ENCODE measurements at places on chromosomes 1 and 21.
A peak's percentile ranks its signal among the peaks of the same experiment; 100 is the strongest.

DNA sequence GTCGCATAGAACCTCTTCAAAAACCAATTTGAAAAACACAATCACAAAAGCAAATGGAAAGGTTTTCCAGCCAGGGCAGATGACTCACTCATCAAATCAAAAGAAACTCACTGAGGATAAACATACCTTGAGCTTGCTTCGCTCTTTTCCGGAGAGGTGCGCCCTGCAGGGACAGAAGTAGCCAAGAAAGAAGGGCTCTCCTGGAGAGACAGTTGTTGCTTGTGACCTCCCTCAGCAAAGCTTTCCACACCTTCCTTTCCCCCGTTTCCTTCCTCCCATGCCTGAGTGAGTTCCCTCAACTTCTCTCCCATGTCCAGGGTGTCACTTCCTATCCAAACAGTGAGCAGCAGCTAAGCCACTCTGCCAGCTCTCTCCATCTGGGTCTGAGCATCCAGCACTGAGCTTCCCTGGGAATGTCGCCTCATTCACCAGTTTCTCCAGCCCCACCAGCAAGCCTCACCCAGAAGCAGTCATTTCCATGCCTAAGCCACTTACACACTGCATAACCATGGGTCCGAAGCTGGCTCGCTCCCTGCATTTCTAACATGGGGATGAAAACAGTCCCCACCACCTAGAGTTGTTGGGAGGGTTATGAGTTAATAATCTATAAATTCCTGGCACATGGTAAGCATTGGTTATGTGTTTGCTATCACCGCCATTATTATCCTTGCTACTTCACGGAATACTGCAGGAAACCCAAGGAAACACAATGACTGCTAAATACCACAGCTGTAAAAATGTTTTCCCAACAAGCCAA lies 75.0 kb downstream of the PTPN14 start:
- no peak for DNase-seq

DNA sequence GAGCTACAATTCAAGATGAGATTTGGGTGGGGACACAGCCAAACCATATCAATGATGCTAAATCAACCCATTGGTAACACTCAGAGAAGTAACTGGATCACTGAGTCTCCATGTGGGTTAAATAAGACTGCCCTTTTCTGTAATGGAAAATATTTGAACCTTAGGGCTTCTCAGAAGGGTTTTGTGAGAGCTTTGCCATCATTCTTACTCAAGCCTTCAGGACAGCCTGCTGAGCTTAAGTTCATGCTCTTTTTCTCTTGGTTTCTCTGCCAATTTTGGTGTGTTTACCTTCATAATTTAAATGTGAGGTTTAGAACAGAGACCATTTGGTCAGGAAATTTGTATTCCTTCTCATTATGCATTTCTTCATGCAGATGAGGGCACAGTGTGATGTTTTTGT lies 74.7 kb downstream of the DISC1 start:
- no peak for DNase-seq

DNA sequence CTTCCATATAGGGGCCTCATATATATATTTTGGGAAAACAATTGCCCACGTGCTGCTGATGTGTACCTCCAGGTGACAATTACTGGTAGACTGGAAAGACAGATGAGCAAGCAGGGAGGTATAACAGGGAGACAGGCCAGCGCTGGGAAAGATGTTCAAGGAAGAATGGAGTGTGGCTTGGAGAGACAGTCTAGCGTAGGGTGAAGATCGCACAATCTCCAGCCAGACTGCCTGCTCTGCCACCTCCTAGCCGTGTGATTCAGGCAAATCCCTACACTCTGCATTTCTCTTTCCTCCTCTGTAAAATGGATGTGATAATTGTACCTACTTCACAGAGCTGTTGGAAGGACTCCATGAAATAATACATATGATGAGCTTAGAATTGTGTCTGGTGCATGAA lies 66.1 kb downstream of the TMCO4 start:
- no peak for DNase-seq

DNA sequence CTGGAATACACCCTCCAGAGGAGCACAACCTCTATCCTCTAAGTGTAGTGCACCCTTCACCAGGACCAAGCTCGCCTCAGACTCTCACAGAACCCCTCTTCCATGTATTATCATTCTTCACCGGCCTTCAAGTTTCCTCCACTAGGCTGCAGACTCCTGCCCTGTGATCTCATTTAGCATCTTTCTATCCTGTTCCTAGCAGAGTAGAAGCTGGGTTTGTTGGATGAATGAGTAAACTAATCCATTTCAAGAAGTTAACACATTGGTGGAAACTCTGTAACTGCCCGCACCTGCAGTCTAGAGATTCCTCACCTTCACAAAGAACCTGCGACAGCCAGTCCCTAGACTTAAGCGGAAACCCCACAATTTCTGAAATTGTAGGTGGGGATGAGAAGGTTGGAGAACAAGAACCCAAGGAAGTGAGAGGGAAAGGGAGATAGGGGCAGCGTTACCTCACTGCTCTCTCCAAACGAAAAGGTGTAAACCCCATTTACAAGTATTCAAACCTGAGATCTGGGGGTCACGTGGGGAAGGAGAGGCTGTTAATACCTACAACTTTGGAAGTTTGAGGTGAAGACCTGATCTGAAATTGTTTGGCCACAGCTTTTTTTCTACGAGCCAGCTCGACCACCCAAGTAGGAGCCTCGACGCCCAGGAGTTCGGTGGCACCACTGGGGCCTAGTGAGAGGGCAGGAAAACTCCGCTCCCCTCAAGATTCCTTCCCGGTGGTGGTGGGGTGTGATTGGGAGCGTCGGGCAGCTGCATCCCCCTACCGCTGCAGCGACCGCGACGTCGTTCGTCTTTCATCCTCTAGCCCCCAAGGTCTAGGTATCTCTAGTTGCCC lies 1.2 kb downstream of the PTPN14 start:
- no peak for DNase-seq

- no peak for DNase-seq
These were observed 94.5 kb upstream of the RAVER2 start for GRCh38 chr1:64650411-64650810.

GRCh38 chr1:107264561-107264960 lies 123.7 kb downstream of the NTNG1 start:
- DNase-seq: peak; percentile 15

DNA sequence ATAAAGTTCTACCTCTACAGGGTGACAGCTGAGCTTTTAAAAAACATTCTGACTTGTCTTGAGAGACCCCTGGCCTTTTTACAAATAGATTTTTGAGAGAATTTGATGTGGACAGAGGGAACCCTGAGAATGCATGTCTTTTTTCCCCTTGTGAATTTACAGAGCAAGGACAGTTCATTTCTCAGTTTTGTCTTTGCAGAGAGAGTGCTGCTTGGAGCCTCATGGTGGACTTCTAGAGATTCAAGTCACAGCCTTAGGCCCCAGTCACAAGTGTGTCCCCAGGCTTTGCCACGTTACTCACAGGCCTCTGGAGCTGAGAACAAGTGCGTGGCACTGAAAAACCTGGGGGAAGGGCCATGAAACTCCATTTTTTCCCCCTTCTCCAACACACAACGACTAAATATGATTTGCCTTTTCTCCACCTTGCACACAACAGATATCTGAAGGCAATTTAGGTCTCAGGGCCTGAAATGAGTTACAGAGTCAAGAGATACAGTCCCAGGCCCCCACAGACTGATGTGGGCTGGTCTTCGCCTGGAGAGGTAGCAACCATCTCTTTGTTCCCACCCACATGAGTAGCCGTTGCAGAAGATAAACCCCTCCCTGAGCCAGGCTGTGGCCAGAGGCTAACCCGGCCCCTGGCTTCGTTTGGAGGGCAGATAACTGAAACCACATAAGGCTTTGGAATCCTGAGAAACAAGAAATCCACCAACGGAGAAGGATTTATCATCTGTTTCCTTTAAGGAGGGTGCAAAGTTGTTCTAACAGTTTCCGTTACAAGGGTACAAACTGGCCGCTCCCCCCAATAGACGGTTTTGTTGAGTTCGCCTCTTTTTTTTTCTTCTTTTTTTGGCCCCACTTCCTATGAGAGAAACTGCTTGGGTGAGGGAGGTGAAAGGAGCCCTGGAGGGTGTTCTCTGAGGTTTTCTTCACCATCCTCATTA lies 1.0 kb upstream of the PIGV start:
- DNase-seq: peak; percentile 69

DNA sequence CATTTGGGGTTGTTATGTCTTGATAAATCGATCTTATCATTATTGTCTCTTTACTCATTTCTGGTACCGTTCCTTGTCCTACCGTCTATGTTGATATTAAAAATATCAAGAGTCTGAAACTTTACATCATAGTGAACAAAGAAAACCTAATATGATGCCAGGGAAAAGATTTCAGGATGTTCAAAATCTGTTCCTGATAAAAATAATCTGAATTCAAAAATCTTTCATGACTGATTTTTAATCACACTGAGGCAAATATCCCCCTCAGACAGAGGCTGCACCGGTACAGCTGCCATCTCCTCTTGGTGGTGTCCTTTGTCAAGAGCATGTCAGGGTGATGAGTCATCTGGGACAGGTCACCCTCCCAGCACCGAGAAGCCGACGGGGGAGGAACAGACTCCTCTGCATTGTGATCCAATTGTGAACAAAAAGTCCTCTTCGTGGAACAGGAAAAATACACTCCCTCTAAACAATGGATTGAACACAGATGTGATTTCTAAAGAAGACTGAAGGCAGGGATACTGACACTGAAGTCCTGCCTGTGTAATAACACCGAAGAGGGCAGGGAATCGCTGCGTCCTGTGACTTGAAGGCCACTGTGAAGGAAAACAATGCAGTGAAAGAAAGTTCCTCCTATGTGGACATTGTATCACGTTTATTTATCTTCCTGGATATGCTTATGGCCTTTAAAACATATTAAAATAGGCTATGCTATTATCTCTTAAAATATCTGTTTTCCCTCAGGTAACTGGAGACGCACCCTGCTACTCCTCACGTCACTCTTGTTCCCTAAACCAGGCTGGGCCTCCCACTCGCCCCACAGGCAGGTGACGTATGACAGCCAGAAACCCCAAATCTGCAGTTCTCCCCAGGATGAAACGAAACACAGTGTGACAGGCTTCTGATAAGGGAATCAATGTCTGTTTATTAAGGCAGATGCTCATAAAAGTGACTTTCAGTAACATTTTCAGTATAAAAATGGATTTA lies 4.3 kb upstream of the SPATC1L start:
- DNase-seq: peak; percentile 36

- DNase-seq: no peak
These were observed 3.0 kb upstream of the AIM2 start for GRCh38 chr1:159079525-159079924.

- DNase-seq: no peak
These were observed 11.7 kb downstream of the PYHIN1 start for GRCh38 chr1:158943059-158943458.

- DNase-seq: no peak
These were observed 50.2 kb upstream of the TIAM1 start for GRCh38 chr21:31394309-31394708.

DNA sequence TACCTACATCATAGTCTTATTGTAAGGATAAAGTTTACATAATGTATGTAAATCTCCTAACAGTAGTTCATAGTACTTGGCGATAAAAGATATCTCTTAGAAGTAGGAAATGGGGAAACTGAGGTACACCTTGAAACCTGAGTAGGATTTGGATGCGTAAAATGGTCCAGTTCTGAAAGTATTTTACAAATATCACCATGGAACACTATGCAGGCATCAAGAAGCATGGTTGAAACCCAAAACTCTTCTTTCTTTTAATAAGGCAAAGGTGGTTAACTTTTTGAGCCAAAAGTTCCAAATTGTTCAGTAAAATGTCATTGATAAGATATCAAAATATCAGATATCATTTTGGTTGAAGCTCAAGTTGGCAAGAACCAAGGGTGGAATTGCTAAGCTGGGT lies 46.0 kb downstream of the ROR1 start:
- DNase-seq: no peak

DNA sequence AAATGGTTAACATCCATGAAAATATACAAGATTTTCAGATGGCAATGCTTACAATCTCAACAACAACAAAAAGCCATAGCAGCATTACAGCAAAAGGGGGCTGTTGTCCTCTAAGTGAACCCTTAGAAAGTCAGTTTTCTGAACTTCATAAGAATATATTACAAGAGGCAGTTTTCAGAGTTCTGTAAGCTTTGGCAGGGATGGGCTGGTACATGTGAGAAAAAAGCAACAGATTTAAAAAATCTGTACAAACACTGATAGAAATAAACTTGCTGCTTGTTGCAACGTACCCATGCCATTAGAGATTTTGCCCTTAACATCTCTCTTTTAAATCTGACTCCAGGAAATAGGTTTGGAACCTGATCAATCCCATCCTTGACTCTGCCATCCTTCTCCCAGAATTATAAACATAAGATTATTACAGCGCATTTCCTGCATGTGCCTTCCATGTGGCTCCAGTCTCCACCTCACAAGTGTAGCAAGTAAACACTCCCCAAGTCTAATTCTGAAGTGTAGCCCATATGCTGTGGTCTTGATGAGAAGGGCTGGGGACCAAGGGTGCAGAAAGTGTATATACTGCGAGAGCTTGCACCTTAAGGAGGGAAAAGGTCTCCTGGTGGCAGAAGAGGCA lies 101.4 kb upstream of the TSPAN2 start:
- DNase-seq: no peak

GRCh38 chr1:209583408-209583807 lies at the start of gene CAMK1G:
Gene CAMK1G, plus strand, starts transcription at chr1:209583714. Its CDS starts 11,270 bp downstream, at chr1:209594984.
- peak; percentile 53 for DNase-seq

DNA sequence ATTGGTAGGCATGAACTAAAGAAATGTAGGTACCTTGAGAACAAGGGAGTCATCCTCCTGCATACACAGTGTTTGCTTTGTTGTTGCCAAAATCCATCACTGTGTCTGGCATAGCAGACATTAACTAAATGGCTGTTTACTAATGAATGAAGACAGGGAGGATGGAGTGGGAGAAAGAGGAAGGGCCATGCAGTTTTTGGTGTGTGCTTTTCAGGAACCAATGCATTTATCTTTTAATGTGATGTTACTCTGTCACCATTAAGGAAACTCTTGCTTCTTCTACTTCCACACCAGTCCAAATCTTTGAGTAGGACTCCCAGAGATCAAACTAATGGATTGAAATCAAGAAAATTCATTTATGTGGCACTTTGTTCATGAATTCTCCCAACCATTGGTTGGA lies 55.6 kb upstream of the DUSP10 start:
- no peak for DNase-seq

- no peak for DNase-seq
These were observed 19.6 kb upstream of the PDE9A start for GRCh38 chr21:42633858-42634257.

GRCh38 chr1:10539411-10540043 lies 64.8 kb downstream of the PEX14 start:
- no peak for DNase-seq
